ENCODE measurements at places on chromosomes 4 and X. TPM values are rescaled to one million over a fixed set of nuclear protein-coding genes. Genes with fewer than 3 reads are reported as not detected.

Gene RBMXL3
- total RNA-seq: not detected

DNA sequence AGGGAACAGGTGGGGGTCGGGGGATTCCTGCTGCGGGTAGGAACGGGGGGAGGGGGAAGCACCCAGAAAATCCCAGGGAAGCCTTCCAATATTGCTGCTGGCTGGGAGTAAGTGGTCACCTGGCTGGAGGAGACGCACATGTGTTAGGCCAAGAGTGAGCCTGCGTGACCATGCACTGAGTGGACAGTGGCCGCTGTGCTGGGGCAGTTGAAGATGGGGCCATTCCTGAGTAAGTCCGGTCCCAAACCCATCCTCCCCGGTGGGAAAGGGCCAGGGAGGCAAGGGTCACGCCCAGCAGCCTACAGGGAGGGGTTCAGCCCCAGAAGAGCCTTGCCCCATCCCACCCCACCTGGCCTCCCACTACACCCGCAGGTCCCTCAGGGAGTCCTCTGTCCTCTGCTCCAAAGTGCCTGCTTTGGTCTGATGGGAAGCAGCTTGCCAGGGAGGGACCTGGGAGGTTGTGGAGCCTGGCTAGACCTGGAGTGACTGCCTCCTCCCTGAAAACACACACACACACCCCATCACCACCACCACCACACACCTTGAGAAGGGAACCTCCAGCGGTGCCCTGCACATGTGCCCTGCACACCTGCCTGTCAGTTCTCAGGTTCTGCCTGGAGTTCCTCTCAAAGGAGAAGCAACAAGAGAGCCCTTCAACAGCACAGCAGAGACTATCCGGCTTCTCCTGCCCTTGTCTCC is 6.1 kb downstream of the L1CAM start:
- no peak for DNase-seq

DNA sequence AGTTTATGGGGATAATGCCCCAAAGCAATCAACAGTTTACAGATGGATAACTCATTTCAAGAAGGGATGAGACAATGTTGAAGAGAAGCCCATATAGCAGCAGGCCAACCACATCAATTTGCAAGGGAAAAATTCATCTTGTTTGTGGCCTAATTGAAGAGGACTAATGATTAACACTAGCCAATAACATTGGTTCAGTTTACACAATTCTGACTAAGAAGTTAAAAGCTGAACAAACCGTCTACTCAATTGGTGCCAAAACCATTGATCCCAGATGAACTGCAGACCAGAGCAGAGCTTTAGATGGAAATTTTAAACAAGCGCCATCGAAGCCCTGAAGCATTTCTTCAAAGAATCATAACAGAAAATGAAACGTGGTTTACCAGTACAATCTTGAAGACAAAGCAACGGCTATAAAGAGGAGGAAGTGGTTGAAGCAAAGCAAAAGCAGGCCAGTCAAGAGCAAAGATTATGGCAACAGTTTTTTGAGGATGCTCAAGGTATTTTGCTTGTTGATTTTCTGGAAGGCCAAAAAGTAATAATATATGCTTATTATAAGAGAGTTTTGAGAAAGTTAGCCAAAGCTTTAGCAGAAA is 20.5 kb upstream of the BLTP1 start:
- DNase-seq: no peak

DNA sequence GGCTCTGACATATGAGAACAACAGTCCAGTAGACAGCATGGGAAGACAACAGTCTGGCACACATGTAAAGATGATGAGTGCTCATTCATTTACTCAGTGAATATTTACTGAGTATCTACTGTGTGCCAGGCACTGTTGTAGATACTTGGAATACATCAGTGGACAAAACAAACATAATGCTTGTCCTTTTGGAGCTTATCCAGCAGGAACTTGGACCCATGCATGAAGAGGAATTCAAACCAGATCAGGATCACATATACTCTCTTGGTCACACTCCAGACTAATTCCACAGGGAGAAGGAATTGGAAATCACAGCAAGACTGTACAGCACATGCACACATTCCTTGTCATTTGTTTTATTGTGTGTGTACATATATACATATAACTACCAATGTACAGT is 217.6 kb upstream of the TTC29 start:
- DNase-seq: no peak

Gene NPY5R
- 2.2 TPM for total RNA-seq

- no peak for DNase-seq
Measured at GRCh38 chrX:76420237-76420636, 7.3 kb upstream of the MAGEE1 start.

Data from suprapubic skin (tissue), 4 donors.